ENCODE measurements at places on chromosomes 2 and 18. TPM values are rescaled to one million over a fixed set of nuclear protein-coding genes. Genes with fewer than 3 reads are reported as not detected.

Gene ANKAR
- total RNA-seq: 13.1 TPM

Gene IGFBP5
- total RNA-seq: 99.5 TPM

Gene TMEM182
- total RNA-seq: 6.1 TPM

Gene BOK
- total RNA-seq: 1.2 TPM

Gene RAB12
- total RNA-seq: 231 TPM

Gene PARD3B
- 6.3 TPM for total RNA-seq

Gene CHST9
- total RNA-seq: not detected

Gene NOSTRIN
- total RNA-seq: 5.0 TPM

Gene QPCT
- 5.4 TPM for total RNA-seq
